ENCODE measurements at places on chromosomes 3 and 15.

DNA sequence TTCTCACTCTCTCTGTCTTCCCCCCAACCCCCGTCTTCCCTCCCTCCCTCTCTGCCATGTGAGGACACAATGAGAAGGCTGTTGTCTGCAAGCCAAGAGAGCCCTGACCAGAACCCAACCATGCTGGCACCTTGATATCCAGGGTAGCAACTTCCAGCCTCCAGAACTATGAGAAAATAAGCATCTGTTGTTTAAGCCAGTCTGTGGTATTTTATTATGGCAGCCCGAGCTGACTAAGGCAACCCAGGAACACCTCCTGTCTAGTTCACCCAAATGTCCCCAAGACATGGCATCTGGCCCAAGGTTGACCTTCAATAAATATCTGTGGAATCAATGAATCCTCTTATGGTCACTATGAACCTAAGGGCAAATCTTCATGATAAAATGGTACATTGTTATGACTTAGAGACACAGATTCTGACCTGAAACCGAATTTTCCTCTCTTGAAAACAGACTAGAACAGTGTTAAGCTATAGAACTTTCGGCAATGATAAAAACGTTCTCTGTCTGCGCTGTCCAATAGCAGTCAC, 26.5 kb downstream of the RFTN1 start:
- DNase-seq, result no peak

- DNase-seq, result no peak
Measured at GRCh38 chr3:134201201-134202130, 49.2 kb downstream of the RYK start.

GRCh38 chr3:15174953-15175352, 31.1 kb upstream of the CAPN7 start:
- no peak for DNase-seq

DNA sequence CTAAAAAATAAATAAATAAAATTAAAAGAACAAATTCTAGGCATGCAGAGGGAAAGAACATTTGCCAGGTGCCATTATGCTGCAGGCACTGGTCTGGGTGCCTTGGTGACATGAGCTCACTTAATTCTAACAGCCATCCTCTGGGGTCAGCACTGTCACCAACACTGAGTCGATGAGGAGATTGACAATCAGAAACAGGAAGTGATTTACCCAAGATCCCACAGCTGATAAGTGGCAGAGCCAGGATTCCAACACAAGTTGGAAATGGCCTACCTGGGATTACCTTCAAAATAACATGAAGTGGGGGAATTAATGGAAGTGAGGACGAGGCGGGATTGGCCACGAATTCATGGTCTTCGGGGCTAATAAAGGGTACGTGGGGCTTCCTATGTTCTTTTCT, 3.6 kb downstream of the PLIN1 start:
- DNase-seq, result no peak

DNA sequence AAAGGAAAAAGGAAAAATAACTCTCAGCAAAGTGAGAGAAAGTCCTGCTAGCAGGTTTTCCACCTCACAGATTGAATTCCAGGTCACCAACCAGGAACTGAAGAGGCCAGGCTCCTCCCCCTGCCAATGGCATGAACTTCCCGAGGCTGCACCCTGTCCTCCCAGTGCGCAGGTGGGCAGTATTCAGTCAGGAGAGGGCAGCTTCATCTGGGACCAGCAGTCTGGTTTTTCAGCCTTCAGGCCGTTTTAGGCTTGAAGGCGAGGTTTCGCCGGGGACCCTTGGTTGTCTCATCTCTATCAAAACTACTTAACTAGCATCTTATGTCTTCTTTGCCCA, 41.2 kb downstream of the TRAT1 start:
- no peak for DNase-seq

DNA sequence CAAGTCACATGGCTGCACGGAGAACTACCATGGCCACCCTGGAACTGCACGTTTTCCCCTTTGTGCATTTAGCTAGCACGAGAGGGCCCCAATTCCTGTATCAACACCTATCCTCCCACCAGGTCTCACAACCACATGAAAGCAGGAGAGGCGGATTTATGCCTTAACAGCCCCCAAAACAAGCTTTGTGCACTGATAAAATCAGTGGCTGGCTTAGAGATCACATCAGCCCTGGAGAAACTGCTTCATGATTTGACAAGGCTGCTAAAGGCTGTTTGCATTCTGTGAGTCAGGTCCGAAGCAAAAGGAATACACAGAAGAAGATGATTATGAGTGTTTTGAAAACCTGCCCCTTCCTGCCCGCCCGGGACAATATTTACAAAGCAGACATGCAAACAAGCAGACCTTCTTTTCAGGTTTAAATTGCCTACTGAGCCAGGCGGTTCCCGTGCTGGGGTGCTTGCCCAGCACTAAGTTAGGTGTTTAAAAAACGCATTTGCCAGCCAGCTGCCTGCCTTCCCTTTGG, 25.9 kb downstream of the CEMIP start:
- no peak for DNase-seq

- DNase-seq, result no peak
Measured at GRCh38 chr15:68644083-68644904, 65.5 kb downstream of the CORO2B start.

DNA sequence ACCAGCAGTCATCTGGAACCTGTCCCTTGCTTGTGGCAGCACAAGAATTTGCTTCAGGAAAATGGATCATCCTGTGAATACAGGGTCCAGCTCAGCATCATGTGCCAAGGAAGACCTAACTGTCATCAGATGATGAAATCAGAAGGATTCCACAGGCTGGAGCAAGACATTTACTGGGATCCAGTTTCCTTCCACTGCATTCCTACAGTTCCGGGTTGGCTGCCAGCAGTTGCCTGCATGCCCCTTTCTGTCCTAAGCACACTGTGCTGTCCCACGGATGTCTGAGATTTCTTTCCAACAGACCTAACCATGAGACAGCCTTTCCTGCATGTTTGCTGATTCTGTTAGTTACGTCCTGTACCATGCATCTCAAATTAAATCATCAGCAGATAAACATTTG, 140.7 kb downstream of the IMPG2 start:
- no peak for DNase-seq

GRCh38 chr15:70355275-70355795, 257.6 kb upstream of the TLE3 start:
- no peak for DNase-seq

GRCh38 chr3:63824309-63824708, 5.2 kb downstream of the C3orf49 start:
- no peak for DNase-seq

GRCh38 chr15:38558372-38559059, 6.1 kb downstream of the RASGRP1 start:
- DNase-seq, result no peak
